Mesenteric fat pad (tissue), 1 donor: ENCODE measurements at places on chromosomes 3 and 15. TPM values are rescaled to one million over a fixed set of nuclear protein-coding genes. Genes with fewer than 3 reads are reported as not detected.

DNA sequence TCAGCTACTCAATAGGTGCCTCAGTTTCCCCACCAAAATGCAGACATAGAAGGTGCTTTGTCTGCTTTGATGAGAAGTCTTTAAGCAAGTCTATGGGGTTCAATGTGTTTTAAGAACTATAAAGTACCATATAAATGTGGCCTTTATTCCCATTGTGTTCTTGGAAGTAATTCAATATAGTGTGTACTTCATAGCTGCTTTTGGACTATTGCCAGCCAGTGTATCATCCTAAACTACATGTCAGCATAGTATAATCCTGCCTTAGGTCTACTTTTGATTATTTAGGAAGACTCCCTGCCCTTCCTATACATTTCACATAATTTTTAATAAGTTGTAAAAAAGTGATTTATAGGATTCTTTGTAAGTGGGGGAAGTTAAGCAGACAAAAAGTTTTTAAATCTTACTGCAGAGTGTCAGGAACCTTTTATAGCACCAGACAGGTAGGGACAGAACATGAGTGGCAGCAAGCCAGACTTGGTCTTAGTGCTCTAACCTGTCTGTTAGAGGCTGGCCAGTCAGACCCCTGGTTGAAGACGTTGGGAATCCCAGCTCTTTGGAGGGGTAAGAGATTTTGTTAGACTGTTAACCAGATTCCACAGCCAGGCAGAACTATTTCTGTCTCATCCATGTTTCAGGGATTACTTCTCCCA lies 48.4 kb downstream of the MLH1 start:
- no peak for DNase-seq

GRCh38 chr15:80550908-80551260 lies 144.2 kb upstream of the ABHD17C start:
- no peak for DNase-seq

DNA sequence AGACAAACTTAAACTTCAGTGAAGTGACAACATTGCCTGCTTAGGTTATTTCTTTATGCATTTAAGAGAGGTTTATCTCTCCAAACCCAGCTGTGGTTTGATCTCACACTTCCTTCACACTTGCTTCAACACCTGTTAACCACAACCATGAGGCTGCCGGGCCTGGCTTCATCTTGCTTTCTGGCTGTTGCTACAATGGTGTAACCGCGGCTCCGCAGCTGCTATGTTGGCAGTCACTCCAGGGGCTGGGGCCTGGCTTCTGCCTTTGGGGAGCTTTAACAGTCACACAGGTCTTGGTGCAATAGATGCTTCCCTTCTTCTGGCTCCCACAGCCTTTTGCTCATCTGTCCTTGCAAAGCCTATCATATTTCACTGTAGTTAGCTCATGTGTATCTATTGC lies 72.9 kb upstream of the MNS1 start:
- DNase-seq, result no peak

- no peak for DNase-seq
Observed at GRCh38 chr15:85929786-85930185, 135.1 kb upstream of the KLHL25 start.

- no peak for DNase-seq
Observed at GRCh38 chr3:143090486-143090885, 29.1 kb upstream of the CHST2 start.

GRCh38 chr3:107634099-107634489 lies 111.3 kb downstream of the BBX start:
- DNase-seq, result no peak

DNA sequence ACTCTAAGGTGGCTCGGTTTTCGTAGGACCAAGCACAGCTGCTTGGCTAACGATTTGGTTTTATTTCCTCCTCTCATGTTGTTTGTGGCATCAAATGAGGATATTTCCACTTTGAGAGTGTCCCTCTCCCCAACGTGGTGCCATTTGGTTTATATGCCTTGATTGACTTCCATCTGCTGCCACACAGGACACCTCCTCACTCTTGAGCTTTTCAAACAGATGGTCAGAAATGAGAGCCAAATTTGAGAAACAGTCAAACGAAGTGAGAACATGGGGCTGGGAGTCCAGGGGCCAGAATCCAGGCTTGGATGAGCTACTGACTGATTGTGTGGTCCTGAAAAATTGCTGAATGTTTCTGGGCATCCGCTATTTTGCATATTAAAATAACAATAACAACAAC lies 43.5 kb downstream of the CEMIP start:
- no peak for DNase-seq

DNA sequence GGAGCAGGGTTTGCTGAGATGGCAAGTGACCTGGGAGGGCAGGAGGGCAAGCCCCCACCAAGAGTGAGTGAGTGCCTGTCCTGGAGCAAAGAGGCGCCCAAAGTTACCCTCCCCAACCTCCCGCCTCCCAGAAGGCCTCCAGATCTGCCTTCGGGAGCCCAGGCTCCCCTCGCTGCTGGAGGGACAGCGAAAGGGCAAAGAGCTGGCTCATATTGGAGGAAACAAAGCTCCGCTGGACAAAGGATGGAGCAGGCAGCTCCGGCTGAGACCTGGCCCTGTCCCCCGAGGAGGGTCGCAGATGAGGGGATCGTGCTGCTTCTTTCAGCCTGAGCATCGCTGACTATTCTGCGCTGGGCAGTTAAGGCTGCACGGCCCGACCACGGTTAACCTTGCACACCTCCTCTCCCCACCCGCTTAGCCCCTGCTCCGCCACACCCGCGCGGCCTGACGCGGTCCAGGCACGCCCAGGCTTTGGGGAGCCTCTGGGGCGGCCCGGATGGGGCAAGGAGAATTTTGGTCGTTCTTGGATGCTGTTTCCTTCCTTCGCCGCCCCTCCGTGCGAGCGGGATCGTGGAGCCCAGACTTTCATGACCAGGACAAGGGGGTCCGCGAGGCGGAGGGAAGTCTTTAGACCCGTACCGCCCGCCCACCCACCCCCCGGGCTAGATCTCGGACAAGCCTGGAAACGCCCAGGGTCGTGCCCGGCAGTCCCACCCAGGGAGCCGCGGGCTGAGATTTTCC lies 651 bp downstream of the PLCD1 start:
- peak; percentile 88 for DNase-seq

DNA sequence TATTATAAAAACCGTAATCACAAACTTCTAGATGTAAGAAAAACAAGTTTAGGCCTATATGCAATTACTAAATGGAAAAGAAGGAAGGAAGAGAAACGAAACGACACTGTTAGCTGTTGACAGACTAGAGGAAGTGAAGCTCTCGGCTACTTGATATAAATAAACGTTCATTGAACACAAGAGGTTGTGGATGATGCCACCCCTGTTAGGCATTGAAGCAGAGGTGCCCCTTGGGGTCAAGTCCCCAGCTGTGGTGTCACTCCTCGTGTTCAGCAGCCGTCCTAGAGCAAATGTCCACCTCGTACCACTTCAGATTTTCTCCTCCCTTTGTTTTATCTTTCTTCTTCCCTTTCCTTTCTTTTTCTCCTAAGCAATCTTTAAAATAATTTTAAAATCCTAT lies 146.5 kb upstream of the UBE2E1 start:
- DNase-seq, result no peak

DNA sequence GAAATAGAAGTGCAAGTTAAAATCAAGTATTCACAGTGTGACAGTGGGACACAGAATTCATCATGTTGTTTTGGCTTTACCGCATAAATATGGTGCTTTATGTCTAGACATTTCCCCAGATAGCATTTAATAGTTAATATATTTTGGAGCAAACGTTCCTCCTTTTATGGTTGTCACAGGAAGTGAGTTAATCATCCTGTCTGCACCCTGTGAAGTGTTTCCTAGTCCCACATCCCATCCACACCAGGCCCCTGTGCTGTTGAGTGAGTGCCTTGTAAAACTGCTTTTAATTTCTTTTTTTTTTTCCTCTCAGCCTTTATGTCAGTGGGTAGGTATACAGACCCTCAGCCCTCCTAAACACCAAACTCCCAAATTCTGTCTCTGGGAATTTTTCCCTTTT lies 393.7 kb downstream of the FEZF2 start:
- DNase-seq, result no peak

DNA sequence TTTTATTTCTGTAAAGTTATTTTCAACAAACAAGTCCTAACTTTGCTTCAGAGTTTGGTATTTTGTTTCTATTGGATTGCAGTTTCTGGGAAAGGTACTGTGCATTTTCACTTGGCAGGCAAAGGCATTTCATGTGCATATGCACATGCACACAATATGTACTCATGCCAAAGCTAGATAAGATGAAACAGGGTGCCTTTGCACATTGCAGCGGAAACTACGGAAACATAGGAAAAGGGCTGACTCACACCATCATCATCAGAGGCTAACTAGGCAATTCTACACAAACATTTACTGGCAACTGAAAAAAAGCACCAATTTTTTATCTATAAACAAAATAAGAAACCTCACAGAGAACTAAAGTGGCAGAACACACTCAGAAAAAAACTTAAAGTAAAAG lies 550.6 kb upstream of the NECTIN3 start:
- DNase-seq, result no peak

DNA sequence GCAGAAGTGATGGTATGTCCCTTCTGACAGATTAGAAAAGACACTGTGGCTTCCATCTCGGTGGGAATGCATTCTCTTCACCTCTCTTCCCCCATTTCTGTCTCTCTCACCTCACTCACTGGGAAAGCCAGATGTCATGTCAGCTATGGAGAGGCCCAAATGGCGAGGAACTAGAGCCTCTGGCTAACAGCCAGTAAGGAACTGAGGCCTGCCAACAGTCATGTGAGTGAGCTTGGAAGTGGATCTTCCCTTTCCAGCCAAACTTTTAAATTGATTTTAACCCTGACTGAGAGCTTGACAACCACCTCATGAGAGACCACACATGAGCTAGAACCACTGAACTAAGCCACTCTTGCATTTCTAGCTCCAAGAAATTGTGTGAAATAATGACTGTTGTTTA lies 35.2 kb upstream of the CDAN1 start:
- no peak for DNase-seq

GRCh38 chr3:151625586-151625985 lies 108.1 kb upstream of the AADACL2 start:
- DNase-seq, result no peak

- no peak for DNase-seq
Observed at GRCh38 chr15:66905185-66905584, 160.2 kb upstream of the SMAD3 start.

GRCh38 chr15:53759411-53759931 lies at the start of gene WDR72:
TSS of gene WDR72 (minus strand) at chr15:53759663. CDS start at chr15:53733149, 26,514 bp downstream.
- DNase-seq, result no peak

GRCh38 chr3:187684880-187685279 lies 14.7 kb upstream of the SST start:
- DNase-seq, result no peak

DNA sequence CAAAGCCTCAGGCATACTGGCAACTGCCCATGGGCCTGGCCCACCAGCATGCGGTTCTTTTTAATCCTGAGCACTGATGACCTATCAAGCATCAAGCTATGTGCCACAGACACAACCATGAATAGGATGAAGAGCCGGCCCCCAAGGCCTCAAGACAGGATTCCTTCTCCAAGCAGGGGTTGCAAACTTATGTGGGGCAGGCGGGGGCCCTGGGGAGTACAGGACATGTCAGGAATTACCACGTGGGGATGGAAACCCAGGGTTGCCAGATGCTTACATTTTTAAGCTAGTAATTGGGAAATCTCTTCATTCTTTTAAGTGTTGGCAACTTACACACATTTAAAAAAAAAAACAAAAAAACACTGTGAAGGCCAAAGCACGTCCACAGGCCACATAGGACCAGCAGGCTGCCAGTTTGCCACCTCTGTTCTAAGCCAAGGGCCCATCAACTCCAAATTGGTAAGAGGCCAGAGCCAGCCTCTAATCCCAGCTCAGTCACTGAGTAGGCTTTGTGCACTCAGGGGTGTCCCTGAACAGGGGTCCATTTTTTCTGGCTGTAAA lies 32.8 kb downstream of the BDH1 start:
- DNase-seq, result no peak

DNA sequence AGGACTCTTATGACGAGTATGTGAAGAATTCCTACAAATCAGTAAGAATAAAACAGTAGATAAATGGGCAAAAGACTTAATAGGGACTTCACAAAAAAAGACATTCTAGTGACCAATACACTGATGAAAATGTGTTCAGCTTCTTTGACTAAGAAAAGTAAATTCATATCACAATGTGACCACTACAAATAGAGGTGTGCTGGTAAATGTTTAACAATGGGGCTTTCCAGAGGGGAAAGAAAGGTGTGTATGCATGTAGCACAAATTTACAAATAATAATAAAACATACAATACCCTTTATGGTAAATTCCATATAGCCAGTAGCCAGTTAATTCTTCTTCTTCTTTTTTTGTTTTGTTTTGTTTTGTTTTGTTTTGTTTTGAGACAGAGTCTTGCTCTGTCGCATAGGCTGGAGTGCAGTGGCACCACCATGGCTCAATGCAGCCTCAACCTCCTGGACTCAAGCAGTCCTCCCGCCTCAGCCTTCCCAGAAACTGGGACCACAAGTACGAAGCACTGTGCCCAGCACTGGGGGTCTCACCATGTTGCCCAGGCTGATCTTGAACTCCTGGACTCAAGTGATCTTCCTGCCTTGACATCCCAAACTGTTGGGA lies 17.5 kb upstream of the NMD3 start:
- no peak for DNase-seq

DNA sequence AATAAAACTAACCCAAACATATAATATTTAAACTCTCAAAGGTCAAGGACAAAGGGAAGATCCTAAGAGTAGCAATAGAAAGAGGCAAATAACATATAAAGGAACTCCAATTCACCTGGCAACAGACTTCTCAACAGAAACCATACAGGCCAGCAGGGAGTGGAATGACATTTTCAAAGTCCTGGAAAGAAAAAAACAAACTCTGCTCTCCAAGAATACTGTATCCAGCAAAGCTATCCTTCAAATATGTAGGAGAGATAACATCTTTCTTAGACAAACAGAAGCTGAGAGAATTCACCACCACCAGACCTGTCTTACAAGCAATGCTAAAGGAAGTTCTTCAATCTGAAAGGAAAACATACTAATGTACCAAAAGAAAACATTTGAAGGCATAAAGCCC lies 51.5 kb upstream of the TMEM158 start:
- no peak for DNase-seq

GRCh38 chr15:79067072-79067833 lies 23.3 kb downstream of the RASGRF1 start:
- no peak for DNase-seq

DNA sequence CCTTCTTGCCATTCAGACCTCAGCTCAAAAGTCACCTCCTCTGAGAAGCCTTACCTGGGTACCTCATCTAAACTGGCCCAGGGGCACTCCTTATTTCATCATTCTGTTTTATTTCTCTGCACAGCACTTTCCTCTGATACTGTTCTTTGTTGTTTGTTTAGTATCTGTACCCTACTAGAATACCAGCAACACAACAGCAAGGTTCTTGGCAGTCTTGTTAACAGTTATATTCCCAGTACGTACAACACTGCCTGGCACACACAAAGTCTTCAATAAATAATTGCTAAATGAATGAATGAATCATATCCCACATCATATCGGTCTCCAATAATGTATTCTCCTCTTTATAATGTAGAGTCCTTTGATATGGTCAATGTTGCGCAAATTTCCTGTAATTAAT lies 188.1 kb downstream of the FOXP1 start:
- no peak for DNase-seq

- no peak for DNase-seq
Observed at GRCh38 chr3:69613286-69613685, 126.0 kb upstream of the MITF start.

The GPR176 gene
- total RNA-seq, result 8.2 TPM

The LINGO1 gene
- 1.6 TPM for total RNA-seq

The ARPIN gene
- 17.7 TPM for total RNA-seq

The CKMT1A gene
- 2.6 TPM for total RNA-seq

The WDR48 gene
- 23.4 TPM for total RNA-seq

The MEX3B gene
- 1.0 TPM for total RNA-seq

The SPATA12 gene
- total RNA-seq, result not detected

The FAM162A gene
- 29.1 TPM for total RNA-seq
